ENCODE measurements at places on chromosomes 3 and 15.

- DNase-seq: no peak
These were observed 150.3 kb upstream of the SOX2 start for GRCh38 chr3:181561139-181562031.

GRCh38 chr3:143640774-143641173 lies 207.5 kb downstream of the SLC9A9 start:
- no peak for DNase-seq

DNA sequence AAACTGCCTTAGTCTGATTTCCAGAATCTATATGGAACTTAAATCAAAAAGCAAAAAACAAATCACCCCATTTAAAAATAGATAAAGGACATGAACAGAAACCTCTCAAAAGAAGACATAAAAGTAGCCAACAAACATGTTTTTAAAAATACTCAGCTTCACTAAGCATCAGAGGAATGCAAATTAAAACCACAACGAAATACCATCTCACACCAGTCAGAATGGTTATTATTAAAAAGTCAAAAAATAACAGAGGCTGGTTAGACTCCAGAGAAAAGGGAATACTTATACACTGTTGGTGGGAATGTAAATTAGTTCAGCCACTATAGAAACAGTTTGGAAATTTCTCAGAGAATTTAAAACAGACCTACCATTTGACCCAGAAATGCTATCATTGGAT lies 367.9 kb downstream of the ZIC4 start:
- DNase-seq: peak; percentile 92

- no peak for DNase-seq
These were observed 117.3 kb downstream of the ETFA start for GRCh38 chr15:76193934-76194333.

GRCh38 chr3:179265875-179266274 lies 15.0 kb upstream of the KCNMB3 start:
- no peak for DNase-seq

DNA sequence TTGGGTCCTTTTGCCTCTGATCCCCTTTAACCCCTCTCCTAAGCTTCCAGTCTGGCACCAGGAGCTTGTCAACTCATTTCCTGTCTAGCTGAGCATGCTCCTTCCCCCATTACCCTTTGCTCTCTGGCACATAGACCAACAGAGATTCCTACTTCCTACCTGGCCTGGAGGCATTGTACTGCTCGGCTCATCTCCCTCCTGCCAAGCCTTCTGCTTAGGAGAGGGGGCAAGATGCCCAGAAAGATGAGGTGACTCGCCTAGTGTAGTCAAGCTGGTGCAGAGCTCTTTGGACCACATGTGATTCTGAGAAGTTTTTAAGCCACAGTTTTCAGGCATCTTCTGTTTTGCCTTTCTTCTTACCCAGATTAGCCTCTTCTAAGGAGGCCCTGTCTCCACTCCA lies 95.4 kb downstream of the ZNF621 start:
- DNase-seq: no peak

GRCh38 chr3:115903843-115904242 lies 280.5 kb downstream of the GAP43 start:
- DNase-seq: peak; percentile 51

DNA sequence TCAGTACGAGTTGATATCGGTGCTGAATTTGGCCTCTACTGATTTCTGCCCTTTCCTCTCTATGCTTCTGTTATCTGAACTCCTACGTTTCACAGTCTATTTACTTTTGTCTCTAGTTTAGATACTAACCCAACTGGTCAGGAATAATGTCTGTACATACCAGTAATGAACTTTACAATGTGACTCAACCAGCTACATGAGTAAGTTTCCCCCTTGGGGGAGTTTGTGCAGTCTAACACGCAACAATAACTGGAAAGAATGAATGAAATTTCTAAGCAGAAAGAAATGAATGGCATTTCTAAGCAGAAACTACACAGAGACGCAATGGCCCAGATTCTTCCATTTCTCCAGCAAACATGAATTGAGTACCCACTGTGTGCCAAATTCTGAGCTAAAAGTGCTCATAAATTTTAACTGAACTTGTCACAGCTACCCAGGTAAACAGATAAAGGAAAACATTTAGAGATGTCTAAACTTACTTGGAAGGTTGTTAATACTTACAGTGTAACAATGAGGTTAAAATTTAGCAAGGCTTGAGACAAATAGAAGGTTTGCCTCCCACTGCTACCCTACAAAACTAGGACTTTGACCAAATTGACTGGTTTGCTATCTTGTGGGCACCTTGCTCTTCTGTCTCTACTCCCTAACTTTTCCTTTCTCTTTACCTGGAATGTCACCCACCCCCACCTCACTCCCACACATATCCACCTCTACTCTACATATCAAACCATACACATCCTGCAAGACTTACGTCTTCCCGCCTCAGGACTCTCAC lies 11.6 kb downstream of the UPK1B start:
- peak; percentile 88 for DNase-seq

- DNase-seq: no peak
These were observed 9.1 kb downstream of the SEMA6D start for GRCh38 chr15:47726399-47726823.

- DNase-seq: peak; percentile 31
These were observed 296.8 kb downstream of the DOCK3 start for GRCh38 chr3:50971487-50971924.

- DNase-seq: peak; percentile 88
These were observed 62.7 kb downstream of the ASTE1 start for GRCh38 chr3:130963878-130964277.

DNA sequence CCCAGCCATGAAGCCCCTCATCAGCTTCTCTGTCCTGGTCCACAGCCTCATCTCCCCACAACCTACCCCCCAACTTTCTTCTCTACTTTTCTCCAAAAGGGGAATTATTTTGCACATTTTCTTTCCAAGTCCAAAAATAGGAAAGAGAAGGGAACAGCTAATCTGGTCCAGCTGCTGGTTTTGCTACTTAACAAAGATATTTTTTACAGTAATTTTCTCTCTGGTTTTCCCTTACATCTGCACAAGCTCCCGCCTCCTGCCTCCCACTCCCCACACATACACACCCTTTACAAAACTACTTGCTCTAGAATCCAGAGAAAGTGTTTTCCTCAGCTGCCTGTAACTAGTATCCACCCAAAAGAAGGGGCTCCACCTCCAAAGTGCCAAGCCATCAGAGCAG lies 177.2 kb downstream of the POLR2M start:
- no peak for DNase-seq

DNA sequence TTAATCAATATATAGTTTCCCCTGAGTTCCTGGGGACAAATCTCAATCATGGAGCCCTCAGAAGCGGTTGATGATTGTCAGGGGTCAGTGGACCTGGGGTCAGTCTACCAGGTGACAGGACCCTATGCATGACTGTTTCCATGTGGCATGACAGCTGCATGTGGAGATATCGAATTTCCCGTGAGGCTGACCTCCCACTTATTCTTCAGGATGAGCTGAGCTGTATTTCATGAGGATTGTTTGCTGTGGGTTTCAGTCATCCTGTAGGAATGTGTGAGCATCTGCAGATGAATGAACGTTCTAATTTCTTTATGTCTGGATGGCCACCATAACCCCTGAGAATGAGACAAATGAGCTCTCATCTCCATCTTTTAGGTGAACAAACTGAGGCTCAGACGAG lies 93.0 kb upstream of the HES1 start:
- peak; percentile 86 for DNase-seq

DNA sequence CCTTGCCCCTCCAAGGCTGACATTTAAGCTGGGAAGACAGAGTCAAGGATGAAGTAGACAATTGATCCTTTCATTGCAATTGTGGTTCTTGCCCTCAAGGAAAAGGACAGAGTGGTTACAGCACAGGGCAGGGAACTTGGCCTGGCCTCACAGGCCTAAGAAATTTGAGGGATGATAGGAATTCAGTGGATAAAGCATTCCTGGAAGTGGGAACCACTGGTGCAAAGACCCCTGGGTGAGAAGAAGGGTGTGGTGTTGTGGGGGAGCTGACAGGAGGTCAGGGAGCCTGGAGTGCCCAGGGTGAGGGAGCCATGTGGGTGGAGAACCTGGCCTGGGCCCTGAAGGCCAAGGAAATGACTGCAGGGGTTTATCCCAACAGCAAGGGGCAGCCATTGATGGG lies 287.4 kb downstream of the UACA start:
- no peak for DNase-seq

GRCh38 chr3:179037351-179037750 lies 34.3 kb downstream of the ZMAT3 start:
- peak; percentile 89 for DNase-seq

GRCh38 chr3:101527441-101527840 lies 14.4 kb upstream of the SENP7 start:
- DNase-seq: no peak

- no peak for DNase-seq
These were observed 303.4 kb upstream of the ROPN1 start for GRCh38 chr3:124295362-124295761.

GRCh38 chr15:81295486-81296121 lies 28.3 kb downstream of the STARD5 start:
- DNase-seq: no peak

- DNase-seq: no peak
These were observed 106.0 kb downstream of the RYK start for GRCh38 chr3:134144694-134145093.

DNA sequence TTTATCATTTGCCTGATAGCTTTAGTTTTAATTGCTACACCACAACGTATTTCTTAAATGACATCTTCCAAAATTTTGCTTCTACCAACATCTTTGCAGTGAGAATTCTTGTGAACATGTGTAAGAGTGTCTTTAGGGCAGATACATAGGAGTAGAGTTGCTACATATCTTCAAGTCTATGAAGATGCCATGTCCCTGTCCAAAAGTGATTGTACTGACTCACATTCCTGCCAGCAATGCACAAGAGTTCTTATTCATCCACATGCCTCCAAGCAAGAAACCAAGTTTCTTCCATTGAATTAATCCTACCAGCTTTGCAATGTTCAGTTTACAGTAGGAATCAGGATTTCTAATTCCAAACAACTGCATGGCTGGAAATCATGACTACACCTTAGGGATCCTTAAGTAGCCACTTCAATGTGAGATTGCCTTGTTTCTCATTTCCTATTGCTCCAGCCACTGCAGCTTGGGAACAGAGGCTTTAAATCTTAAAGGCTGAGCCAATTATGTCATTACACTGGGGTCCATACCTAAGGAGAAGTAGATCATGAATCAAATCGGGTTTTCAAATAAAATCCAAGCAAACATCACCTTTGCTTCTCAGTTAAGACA lies 44.5 kb downstream of the BCL2L10 start:
- DNase-seq: no peak

DNA sequence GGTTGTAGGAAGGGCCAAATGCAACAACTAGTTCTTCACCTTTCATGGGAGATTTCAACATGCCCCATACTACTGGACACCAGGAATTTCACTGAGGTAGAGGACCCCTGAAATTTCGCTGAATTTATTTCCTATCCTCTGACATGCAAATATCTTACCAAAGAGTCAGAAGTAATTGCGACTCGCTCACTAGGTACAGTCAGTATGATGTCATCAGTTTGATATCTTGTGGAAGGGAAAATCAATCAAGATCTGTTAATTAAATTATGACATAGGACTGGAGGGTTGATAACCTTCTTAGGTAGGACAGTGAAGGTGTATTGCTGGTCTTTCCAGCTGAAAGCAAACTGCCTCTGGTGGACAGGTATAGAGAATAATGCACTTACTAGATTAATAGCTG lies 74.9 kb upstream of the TNIK start:
- no peak for DNase-seq
